Natural killer cell treated with Interleukin-12 subunit alpha and Interleukin-12 subunit beta and Interleukin-15 and Interleukin-18, amount 100 ng/mL, for 72 hours (primary cell): ENCODE measurements at places on chromosomes 12 and 14. TPM values are rescaled to one million over a fixed set of nuclear protein-coding genes. Genes with fewer than 3 reads are reported as not detected.
A peak's percentile ranks its signal among the peaks of the same experiment; 100 is the strongest.

GRCh38 chr12:52836491-52837412 is 2.6 kb upstream of the KRT79 start:
- peak overlapping the region; percentile 81 for H3K4me3 ChIP-seq
- no peaks in the 10 kb centered on the region for H3K36me3 ChIP-seq
- no peak for DNase-seq
- peaks cover 8% of the 10 kb centered on the region for H3K27me3 ChIP-seq

The ABCB9 gene
- 4.5 TPM for total RNA-seq

DNA sequence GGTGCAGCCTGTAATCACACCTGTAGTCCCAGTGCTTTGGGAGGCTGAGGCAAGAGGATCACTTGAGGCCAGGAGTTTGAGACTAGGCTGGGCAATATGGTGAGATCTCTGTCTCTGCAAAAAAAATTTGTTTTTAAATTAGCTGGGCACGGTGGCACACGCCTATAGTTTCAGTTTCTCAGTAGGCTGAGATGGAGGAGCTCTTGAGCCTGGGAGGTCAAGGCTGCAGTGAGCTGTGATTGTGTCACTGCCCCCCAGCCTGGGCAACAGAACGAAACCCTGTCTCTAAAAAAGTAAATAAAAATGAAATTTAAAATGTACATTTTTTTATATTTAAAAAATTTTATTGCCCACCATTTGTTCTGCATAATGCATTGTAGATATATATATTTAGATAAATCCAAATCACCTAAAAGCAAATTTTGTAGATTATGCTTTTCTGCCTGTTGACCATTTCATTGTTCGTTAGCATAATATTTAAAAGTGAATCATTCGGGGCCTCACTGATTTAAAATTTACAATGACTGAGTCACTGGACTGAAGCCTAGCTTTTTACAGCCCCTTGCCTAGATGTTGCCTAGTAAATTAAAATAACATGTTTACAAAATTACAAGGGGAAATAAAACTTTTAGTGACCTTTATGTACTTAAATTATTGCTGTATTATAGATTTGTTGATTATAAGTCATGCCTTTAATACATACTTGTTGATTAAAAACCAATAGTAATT is 87.9 kb downstream of the USP15 start:
- H3K4me3 ChIP-seq: no peak overlapping the region
- DNase-seq: no peak
- H3K36me3 ChIP-seq: peaks cover 9% of the 10 kb centered on the region
- no peaks in the 10 kb centered on the region for H3K27me3 ChIP-seq
- no peak overlapping the region for H3K27ac ChIP-seq

The PLXNC1 gene
- total RNA-seq: 20.6 TPM

- no peak overlapping the region for H3K27ac ChIP-seq
- DNase-seq: no peak
- H3K4me3 ChIP-seq: no peak overlapping the region
- H3K36me3 ChIP-seq: no peaks in the 10 kb centered on the region
These were observed 77.2 kb upstream of the PRICKLE1 start for GRCh38 chr12:42666671-42667243.

DNA sequence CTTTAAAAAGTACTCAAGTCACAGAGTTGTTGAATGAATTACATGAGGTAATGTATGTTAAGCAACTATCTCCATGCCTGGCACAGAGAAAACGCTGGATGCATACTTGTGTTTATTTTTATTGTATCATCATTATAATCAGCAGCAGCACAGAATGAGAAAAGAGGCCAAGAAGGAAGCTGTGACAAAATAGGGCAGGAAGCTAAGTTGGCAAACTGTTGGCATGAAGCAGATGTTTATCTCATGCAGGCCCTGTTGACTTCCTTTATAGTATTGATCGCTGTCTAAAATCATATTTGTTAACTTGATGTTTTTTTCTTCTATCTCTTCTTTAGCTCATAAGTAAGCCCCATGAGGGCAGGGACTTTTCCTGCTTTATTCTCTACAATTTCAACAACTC is 466.6 kb downstream of the TRHDE start:
- H3K27me3 ChIP-seq: no peaks in the 10 kb centered on the region
- no peak overlapping the region for H3K4me3 ChIP-seq
- no peaks in the 10 kb centered on the region for H3K4me1 ChIP-seq
- H3K27ac ChIP-seq: no peak overlapping the region
- DNase-seq: no peak

DNA sequence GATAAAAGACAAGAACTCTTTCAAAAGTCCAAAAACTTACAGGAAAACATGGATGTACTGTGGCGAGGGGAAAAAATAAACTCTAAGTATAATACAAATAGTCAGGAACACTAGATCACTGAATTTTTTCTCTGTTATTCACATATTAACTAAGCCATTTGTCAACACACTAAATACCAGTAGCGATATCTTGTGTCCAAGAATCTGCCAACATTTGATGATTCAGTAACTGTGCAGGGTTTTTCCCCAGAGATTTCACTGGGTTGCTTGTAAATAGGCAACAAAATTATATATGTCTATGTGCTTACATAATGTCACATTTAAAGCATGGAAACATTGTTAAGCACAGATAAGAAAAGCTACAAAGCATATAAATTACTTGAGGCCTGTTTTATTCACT is 205.9 kb downstream of the KIF21A start:
- no peak overlapping the region for H3K27ac ChIP-seq
- no peak overlapping the region for H3K4me3 ChIP-seq
- H3K27me3 ChIP-seq: no peaks in the 10 kb centered on the region
- H3K36me3 ChIP-seq: no peaks in the 10 kb centered on the region
- H3K4me1 ChIP-seq: no peaks in the 10 kb centered on the region

DNA sequence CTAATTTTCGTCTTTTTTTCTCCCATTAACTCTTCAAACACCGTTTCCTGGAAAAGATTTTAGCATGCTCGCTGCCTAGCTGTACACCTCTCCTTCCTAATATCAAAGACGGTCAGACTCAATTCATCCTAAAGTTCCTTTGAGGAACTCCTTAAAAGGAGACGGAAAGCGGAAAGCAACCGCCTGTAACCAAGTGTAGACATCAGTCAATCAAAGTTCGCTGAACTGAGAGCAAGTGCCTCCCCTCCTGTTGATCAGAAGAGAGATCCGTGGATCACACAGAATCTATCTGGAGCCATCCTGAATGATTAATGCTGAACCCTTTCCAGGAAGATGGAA is 412 bp upstream of the TEP1 start:
- no peak for DNase-seq
- H3K36me3 ChIP-seq: no peaks in the 10 kb centered on the region
- no peaks in the 10 kb centered on the region for H3K27me3 ChIP-seq
- peaks cover 32% of the 10 kb centered on the region for H3K4me1 ChIP-seq

GRCh38 chr12:116202940-116203339 is 74.6 kb downstream of the MED13L start:
- no peak for DNase-seq
- no peaks in the 10 kb centered on the region for H3K27me3 ChIP-seq
- no peak overlapping the region for H3K27ac ChIP-seq
- no peak overlapping the region for H3K4me3 ChIP-seq
- H3K36me3 ChIP-seq: no peaks in the 10 kb centered on the region

- H3K27me3 ChIP-seq: no peaks in the 10 kb centered on the region
- H3K27ac ChIP-seq: no peak overlapping the region
- no peak for DNase-seq
- H3K4me1 ChIP-seq: peaks cover 9% of the 10 kb centered on the region
- no peak overlapping the region for H3K4me3 ChIP-seq
These were observed 81.3 kb downstream of the PPHLN1 start for GRCh38 chr12:42407306-42407705.

The PPHLN1 gene
- total RNA-seq: 85.0 TPM

GRCh38 chr12:80814453-80814852 is 97.7 kb downstream of the MYF5 start:
- H3K27ac ChIP-seq: no peak overlapping the region
- H3K36me3 ChIP-seq: no peaks in the 10 kb centered on the region
- H3K4me1 ChIP-seq: no peaks in the 10 kb centered on the region

The SMOC1 gene
- not detected for total RNA-seq

DNA sequence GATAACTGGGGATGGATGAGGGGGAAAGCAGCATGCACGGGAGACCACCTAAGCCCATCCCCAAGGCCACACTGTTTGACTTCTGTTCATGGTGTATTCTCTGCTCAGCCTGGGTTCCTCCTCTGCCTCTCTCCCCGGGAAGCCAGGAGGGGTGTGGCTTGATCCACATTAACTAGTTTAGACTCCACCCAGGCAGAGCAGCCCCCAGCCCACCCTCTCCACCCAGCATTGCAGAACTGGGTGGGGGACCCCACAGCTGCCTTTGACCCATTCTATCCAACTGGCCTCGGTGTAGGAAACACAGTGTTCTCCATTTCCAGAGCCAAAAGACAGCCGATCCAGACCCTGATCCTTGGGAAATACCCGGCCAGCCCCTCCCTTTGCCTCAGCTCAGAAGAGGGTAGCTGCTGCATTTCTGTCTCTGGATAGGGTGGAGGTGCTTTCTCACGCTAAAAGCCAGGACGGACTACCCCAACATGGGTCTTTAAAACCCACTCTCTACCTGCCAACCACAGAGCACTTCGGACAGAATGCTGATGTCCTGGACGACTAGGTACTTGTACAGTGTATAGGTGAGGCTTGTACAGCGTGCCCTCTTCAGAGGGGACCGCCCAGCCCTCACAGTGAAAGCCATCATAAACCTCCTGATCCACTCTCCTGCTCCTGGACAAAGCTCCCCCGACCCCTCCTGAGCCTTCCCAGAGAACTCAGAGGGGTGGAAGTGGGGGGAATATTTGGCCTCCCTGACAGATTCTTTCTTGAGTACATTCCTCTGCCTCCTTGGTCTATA is 9.4 kb downstream of the SPRYD3 start:
- no peak overlapping the region for H3K4me3 ChIP-seq
- no peak for DNase-seq
- no peaks in the 10 kb centered on the region for H3K27me3 ChIP-seq
- peaks cover 26% of the 10 kb centered on the region for H3K4me1 ChIP-seq
